Stimulated activated CD8-positive, alpha-beta memory T cell treated with anti-CD3 and anti-CD28 coated beads, Interleukin-4, amount 100 ng/mL, for 48 hours (primary cell): ENCODE measurements at places on chromosomes 3 and 15.

GRCh38 chr3:127019449-127019848 is 36.5 kb downstream of the PLXNA1 start:
- DNase-seq = no peak

DNA sequence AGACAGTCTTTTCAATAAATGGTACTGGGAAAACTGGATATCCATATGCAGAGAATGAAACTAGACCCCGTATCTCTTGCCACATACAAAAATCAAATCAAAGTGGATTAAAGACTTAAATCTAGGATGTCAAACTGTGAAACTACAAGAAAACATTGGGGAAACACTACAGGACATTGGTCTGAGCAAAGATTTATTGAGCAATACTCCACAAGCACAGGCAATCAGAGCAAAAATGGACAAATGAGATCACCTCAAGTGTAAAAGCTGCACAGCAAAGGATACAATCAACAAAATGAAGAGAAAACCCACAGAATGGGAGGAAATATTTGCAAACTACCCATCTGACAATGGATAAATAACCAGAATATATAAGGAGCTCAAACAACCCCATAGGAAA is 38.4 kb upstream of the MBNL1 start:
- DNase-seq = no peak

- no peak for DNase-seq
Observed at GRCh38 chr15:42725331-42725903, 11.5 kb downstream of the CDAN1 start.

- no peak for DNase-seq
Observed at GRCh38 chr3:70180664-70181063, 131.8 kb downstream of the MDFIC2 start.

DNA sequence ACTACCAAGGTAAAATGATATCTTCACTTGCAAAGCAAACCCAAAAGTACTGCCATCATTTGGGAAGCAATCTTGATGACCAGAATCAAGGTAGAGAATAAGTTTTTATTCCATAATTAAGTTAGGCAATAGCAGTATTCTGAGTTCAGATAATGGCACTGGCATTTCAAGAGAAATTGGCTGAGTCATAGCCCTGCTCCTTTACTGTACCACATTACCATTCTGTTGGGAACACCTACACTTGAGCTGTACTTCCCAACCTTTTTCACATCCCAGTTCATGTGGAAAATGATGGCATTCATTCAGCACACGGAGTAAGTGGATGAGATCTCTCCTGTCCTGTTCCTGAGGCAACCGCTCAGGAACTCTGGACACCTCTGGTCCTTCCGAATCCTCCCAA is 311.6 kb upstream of the TPRG1 start:
- no peak for DNase-seq

GRCh38 chr3:118988198-118989130 is 46.2 kb downstream of the IGSF11 start:
- DNase-seq = no peak

DNA sequence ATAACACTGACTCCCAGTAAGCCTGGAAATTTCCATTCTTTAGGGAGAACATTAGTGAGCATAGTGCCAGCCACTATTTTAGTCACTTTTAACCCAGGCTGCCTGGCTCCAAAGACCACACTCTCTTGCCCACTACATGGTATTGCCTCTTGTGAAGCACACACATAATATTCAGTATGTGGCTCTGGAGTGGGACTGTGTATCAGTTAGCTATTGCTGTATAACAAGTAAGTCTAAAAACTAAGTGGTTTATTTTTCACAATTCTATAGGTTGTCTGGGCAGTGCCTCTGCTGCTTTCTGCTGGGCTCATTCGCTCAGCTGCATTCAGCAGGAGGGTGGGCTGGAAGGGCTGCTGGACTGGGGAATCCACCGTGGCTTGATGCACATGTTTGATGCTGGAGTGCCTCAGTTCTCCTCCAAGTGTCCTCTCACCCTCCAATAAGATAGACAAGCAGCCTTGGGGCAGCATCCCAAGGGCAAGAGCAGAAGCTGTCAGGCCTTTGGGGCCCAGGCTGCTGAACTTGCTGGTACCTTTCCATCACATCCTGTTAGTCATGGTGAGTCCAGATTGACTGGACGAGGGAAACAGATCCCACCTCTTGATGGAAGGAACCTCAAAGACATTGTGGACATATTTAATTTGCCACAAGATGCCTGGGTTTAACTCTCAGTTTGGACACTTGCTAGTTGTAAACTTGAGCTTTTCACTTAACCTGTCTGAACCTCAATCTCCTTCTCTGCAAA is 66.6 kb upstream of the TLE3 start:
- DNase-seq = no peak

- no peak for DNase-seq
Observed at GRCh38 chr3:22012471-22012870, 261.5 kb upstream of the ZNF385D start.

GRCh38 chr3:32109256-32109655 is 2.8 kb downstream of the GPD1L start:
- no peak for DNase-seq

DNA sequence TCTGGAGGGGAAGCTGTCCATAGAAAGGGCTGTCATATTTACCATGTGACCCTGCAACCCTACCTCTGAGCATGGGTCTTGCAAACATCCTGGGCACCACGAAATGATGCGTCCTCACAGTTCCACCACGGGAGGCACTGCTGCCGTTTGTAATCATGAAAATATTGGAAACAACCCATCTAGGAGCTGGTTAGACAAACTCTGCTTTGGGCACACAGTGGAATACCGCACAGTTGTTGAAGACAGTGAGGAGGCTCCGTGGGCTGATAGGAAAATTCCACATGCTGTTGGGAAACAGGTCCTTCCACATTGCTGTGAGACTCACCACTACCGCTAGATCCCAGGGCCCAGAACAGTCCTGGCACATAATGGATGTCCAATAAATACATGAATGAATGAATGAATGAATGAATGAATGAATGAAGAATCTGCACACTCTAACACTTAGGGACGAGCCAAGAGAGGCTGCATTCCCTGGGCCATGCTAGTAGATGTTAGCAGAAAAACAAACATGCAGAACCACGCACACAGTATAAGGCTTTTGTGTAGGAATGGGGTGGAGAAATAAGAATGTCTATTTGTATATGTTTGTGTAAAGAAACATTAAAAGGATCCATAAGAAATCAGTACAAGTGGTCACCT is 40.6 kb downstream of the TPRA1 start:
- DNase-seq = no peak

- DNase-seq = peak; percentile 97
Observed at GRCh38 chr3:101676216-101676764, 642 bp downstream of the ZBTB11 start.

DNA sequence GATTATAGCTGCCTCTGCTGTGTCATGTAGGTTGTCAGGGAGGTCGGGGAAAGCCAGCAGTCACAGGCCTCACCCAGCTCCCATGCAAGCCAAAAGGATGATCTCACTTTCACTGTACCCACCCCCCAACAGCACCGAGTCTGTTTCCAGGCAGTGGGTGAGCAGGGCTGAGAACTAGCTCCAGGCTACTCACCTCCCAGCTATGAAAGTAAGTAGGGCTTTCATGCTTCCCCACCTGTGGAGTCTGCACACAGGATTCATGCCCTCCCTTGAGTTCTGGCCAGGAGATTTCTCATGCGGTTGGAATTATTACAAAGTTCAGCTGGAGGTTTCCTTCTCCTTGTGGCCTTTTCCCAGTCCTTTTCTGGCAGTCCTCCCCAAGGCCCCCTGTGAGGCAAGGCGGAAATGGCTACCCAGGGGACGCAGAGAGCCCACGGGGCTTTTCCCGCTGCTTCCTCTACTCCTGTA is 356.2 kb downstream of the SV2B start:
- no peak for DNase-seq

GRCh38 chr15:28868744-28869345 is 16.9 kb upstream of the APBA2 start:
- DNase-seq = no peak

GRCh38 chr3:159236321-159236720 is 434.5 kb downstream of the MFSD1 start:
- DNase-seq = no peak

DNA sequence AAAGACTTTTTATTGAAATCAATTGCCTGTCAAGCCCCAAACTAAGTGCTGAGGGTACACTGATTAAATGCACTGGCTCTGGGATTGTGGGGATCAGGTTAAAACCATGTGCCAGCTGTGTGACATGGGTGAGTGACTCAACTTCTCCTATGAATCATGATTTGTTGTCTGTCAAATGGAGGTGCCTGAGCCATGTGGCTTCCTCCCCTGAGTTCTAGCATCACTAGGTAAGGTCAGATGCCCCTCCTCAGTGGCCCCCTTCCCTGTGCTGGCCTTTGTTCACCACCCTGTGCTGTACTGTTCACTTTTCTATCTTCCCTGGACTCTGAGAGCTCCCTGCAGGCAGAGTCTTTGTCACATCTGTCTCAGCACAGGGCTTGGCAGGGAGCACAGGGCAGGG is 43.6 kb upstream of the ATP2B2 start:
- DNase-seq = peak; percentile 40

- no peak for DNase-seq
Observed at GRCh38 chr3:72973031-72973723, 23.4 kb upstream of the PPP4R2 start.

DNA sequence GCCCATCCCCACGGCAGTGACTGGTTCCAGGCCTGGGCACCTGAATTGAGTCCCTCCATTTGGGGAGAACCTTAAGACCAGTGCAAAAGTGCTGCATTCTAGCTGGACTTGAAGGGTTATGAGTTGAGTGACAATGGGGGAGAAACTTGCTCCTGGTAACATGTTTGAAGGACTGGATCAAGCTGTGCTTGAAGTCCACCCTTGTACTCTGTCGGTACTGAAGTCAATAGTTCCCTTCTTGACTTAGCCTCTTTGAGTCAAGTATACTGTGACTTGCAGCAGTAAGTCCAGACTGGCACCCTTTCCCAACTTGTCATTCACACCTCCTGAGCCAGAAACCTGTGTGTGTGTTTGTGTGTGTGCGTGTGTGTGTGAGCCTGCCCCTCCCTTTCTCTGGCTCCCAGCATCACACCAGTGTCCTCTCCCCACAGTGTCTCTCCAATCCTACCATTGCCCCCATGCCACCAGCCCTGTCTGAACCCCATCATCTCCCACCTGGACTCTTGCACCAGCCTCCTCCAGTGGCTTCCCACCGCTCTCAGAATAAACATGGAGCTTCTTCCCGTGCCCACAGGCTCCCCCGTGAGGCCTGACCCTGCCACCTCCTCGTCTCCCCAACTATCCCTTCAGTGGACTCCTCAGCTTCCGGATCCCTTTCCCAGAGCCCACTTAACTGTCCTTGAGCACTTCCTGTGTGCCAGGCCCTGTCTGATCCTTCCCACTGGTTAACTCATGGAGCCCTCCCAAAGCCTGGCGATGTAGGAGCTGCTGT is 10.2 kb upstream of the FBLN2 start:
- no peak for DNase-seq

DNA sequence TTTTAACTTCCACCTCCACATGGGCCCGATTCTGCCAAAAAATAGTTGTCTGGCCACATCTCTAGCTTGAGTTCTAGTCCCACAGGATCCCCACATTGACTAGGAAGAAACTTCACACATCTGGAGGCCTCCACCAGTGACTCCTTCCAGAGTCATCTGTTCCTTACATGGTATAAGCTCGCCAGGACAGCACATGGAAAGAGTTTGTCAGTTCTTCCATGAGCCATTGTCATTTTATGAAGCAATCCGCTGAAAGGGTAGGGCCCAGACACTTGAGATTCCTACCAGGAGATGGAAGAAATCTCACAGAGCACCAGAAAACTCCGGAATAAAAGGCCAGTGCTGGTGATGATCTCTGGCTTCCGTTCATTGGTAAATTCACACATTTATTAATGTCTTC is 350.5 kb upstream of the ICE2 start:
- no peak for DNase-seq

GRCh38 chr3:64167351-64167750 is 57.9 kb downstream of the PRICKLE2 start:
- no peak for DNase-seq

- DNase-seq = no peak
Observed at GRCh38 chr15:26243382-26243781, 380.3 kb upstream of the ATP10A start.

GRCh38 chr15:41999290-42000285 is 21.3 kb downstream of the PLA2G4E start:
- no peak for DNase-seq

- no peak for DNase-seq
Observed at GRCh38 chr3:111749171-111750170, 109.6 kb upstream of the PHLDB2 start.

DNA sequence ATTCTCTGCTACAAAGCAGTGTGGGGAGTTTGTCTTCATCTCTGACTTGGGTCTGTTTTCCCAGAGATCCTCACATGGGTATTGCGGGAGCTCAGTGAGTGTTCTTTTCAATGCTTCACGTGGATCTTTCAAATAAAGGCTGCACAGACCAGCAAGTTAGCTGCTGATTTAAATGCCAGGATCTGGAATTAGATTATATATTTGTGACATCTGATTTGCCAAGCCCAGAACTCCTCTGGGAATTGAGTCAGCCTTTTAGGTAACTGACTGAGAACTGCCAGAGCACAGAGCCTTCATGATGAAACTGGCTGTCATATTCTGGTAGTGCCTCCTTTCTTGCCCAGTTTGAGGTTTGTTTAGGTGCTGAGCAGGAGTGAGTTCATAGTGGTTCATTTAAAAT is 14.7 kb downstream of the EDEM1 start:
- no peak for DNase-seq

DNA sequence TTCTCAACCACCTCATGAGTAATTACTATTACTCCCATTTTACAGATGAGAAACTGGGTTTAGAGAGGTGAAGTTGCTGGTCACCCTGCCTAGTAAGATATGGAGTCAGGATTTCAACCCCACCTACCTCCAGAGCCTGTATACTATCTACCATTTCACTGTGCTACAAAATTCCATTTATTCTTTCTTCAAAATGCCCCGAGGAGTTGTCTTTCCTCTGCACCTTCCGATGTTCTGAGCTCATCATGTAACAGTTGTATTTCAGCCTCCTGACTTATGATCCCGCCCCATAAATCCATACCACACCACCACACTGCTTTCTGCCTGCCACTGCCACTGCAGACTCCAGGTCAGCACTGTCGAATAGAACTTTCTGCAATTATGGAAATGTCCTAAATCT is 71.3 kb upstream of the SLC25A36 start:
- DNase-seq = no peak

- no peak for DNase-seq
Observed at GRCh38 chr3:128274837-128275236, 121.6 kb downstream of the EEFSEC start.

GRCh38 chr15:51227940-51228732 is 110.3 kb downstream of the CYP19A1 start:
- DNase-seq = peak; percentile 30

DNA sequence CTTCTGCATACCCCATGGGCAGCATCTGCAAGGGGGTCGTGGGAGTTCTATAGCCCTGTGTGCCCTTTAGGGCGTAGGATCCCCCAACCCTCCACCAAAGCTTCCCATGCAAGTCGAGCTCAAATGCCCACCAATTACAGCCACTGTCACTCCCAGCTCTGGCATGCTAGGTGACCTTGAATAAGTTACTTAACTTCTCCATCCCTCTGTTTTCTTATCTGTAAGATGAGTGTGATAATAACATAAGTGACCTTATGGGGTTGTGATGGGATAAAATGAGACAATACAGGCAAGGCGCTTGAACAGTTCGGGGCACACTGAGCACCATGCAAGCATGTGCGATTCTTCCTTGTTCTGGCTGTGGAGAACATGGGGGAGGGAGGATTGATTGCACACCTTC is 74.8 kb upstream of the POMGNT2 start:
- DNase-seq = no peak

- no peak for DNase-seq
Observed at GRCh38 chr3:10628891-10629670, 123.7 kb upstream of the ATP2B2 start.
